ENCODE measurements at places on chromosomes 1 and 21.
A peak's percentile ranks its signal among the peaks of the same experiment; 100 is the strongest.

GRCh38 chr1:201894343-201895119 lies 5.8 kb downstream of the SHISA4 start:
- no peak for DNase-seq

GRCh38 chr1:243740255-243740999 lies 109.6 kb downstream of the AKT3 start:
- DNase-seq: no peak

DNA sequence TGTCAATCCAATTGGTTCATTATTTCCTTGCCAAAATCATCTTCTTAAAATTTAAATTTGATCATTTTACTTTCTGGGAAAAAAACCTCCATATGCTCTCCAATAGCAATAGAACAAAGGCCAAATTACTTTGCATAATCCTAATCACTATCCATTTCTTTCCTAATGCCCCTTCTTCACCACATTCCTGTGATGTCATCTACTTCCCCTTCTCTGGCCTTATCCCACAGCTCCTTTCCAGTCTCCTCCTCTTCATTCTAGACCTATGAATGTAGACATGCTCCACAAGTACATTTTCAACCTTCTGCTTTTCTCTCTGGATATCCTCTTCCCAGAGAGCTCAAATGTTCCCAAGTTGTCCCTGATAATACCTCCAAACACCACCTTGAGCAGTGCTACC lies 216.6 kb downstream of the MRPL39 start:
- DNase-seq: no peak

- DNase-seq: no peak
Observed at GRCh38 chr1:219434285-219434922, 178.5 kb downstream of the ZC3H11B start.

DNA sequence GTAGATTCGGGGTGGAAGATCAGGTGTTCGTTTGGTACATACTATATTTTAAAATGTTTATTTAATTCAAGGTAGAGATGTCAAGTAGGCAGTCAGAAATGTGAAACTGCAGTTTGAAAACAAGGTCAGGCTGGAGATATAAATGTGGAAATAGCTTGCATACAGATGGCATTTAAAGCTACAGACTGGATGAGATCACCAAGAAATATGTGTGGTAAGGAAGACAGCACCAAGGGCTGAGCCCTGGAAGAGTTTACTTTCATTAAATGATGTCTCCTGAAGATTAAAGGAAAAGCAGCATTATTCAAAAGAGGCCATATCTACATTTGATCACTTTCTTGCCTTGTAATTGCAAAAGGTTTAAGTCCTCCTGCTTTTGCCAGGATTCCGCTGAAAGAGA lies 271.3 kb downstream of the PTBP2 start:
- no peak for DNase-seq

- DNase-seq: no peak
Observed at GRCh38 chr1:43214501-43215444, 42.6 kb downstream of the CFAP57 start.

DNA sequence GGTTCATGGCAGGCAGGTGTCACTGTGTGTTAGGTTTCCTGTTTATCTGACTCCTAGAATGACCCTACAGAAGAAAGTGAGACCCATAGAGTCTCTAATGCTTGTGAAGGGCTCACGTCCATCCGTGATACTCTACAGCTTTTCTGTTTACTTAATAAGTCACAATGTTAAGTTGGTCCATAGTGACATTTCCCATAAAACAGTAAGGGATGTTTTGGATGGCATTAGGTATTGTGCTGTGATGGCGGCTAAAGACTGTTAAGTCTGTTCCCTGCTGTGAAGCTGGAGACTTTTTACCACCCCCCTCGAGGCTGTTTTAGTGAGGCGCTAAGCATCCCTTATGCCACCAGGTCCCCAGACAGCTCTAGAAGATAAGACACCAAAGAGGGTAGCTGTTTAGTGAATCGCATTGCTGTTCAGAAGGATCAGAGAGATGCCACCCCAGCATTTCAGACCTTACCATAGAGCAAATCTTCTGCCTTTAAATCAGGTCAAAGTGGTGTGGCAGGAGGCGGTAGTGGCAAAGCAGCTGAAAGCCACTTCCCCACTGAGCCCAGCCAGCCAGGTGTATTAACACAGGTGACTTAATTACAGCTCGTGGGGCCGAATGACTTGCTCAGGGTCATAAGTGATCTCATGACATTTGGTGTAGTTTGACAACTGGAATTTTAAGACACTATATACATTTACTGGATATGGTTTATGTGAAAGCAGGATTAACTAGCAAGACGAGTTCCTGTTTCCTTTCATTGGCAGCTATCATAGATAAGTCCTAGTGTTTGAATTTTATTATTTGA lies 25.0 kb downstream of the SLC37A1 start:
- no peak for DNase-seq

DNA sequence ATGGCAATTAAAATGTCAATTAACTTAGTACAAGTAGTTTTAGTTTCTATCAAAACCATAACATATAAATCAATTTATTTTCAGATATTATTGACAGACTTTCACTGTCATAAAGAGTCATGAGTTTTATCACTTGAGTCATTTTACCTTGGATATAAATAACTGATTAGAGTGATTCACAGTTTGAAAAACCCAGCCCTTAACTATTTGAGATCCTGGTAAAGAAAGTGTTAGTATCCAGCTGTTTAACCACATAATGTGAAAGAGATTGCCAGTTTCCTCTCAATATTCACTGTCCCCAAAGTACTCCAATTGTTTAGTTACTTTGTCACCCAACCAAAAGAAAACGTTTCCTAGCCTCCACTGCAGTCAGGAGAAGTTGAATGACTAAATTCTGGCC lies 91.3 kb downstream of the UCHL5 start:
- no peak for DNase-seq

GRCh38 chr1:119040906-119041305 lies 52.8 kb upstream of the TBX15 start:
- no peak for DNase-seq

DNA sequence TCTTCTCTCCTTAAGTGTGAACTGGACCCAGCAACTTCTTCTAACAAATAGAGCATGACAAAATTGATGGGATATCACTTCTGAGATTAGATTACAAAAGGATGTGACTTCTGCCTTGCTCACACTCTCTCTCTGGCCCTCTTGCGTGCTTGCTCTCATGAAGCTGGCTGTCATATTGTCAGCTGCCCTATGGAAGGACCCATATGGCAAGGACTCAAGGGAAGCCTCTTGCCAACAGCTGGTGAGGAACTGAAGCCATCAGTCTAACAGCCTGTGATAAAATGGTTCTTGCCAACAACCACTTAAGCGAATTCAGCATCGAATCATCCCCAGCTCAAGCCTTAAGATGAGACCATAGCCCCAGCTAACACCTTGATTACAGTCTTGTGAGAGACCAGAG lies 4.8 kb upstream of the TLR5 start:
- no peak for DNase-seq

DNA sequence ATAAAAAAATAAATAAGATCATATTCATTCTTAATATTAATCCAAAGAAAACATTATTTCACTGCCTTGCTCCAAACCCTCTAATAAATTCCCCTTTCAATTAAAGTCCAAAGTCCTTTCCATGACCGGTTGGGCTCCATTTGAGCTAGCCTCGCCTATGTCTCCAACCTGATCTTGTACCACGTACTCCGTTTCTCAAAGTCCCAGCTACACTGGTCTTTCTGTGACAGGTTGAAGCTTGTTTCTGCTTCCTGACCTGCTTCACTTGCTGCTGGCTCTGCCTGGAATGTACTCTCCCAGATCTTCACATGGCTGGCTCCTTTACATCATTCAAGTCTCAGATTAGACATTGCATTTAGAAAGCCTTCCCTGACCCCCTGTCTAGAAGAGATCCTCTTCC lies 16.4 kb downstream of the RPL5 start:
- no peak for DNase-seq

GRCh38 chr1:17369466-17369865 lies 2.5 kb upstream of the PADI6 start:
- DNase-seq: no peak

DNA sequence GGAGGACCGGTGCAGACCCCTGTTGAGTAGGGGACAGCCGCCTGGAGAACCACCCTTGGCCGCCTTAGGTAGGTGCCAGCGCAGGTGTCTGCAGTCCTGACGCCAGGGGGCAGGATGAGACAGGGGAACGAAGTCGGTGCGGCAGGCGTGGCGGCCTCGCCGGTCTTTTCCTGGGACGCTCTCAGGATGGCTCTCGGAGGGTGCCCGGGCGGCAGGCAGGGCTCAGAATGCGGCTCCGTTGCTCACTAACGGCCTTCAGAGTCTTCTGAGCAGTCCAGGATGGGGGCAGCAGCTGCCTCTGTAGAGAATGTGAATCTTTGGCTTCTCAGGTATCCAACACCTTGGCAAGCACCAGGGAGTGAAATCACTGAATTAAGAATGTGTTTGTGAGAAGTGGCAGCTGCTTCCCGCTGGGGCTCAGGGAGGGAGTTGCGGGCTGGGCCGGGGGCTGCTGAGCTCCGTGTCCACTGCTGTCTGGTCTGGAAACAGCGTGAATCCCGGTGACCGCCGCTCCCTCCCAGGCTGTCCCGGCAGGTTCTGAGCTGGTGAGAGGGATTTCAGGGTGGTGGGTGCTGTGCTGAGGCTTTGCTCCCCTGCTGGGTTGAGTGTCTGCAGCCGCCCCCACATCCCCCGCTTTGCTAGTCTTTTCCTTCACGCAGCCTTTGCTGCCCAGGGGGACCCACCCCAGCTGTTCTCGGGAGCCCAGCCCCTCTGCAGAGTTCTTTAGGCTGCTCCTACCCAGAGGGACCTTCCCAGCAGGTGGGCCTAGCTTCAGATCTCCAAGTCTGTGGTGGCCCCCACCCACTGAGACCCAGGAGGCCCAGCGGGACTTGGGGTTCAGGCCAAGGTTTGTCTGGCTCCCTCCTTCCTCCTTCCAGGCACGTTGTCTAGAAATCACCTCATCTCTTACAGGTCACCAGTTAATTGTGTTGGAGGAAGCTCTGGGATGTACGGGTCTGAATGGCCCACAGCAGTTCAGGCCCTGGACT lies 11.1 kb upstream of the C1orf174 start:
- DNase-seq: peak; percentile 92

DNA sequence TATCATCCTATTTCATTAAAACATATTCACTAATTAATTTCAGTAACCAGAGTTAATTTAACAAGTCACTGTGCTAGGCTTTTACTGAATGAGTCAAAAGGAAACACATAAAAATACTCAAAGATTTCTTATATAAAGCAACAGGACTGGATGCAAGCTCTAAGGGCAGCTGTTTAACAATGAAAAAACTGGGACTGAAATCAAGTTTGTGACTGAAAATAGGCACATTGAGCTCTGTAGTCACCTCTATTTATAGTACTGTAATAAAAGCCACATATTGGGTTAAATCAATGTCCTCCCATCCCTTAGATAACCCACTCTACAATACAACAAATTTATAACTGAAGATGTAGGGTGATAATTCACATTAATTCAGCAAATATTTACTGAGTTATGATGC lies 52.4 kb downstream of the SMYD3 start:
- DNase-seq: no peak

DNA sequence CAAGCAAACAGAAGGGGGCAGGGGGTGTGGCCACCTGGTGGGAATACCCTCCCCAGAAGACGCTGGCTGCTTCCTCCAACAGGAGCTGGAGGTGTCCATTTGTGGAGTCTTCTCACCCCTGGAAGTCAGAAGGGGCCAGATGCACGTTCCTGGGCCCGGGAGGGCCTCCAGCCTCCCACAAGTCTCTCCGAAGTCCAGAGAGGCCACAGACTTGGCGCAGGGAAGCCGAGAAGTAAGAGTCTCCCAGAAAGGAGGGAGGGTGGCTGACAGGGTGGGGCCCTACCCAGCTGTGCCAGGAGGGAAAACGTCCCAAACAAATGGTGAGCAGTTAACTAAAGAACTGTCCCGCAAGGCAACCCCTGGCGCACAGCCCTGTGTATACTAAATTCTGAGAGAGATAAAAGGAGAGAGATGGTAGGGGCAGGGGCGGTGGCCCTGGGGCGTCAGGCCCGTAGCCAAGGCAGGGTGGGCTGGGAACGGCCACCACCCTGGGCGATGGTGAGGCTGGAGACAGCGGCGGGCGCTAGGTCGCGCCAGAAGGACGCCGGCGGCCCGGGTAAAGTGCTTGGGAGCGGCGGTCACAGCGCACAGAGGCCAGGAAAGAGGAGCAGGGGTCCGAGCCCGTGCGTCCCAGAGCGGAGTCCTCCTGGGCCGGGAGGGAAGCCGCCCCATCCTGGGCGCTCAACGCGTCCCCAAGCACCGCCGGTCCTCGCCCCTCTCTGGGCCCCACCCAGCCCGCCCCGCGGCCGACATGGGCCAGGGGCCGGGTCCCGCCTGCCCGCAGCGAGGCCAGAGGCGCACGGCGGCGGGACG lies 1.2 kb downstream of the CHD5 start:
- DNase-seq: peak; percentile 42

DNA sequence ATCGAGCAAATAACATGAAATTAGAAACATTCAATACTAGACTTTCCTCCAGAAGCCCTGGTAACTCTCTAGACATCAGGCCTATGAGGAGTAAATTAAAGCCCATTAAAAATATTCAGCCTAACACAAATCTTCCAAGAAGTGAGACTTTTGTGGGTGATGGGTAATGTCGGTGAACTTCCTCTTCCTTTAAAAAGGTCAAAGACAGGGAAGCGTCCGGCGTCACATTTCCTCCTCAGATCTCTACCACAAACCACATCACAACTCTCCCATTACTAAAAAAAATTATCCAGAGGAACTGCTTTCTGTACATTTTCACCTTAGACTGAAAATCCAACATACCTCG lies 1.4 kb downstream of the EIF4G3 start:
- DNase-seq: no peak

GRCh38 chr1:40183055-40183710 lies 22.0 kb downstream of the RLF start:
- no peak for DNase-seq

DNA sequence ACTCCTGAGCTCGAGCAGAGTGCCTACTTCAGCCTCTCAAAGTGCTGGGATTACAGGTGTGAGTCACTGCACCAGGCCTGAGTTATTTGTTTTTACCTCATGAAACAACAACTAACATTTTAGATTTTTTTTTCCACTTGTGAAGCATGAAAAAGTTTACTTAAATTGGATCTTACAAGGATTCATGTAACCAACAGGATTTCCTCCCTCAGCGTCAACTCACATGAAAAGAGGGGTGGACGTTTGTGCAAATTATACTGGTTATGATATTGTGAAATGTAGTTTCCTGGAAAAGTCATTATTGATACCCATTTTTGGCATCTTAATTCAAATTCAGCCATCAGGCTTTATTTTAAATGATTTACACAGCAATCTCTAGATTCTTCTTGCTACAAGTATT lies 6.5 kb downstream of the CNST start:
- no peak for DNase-seq

DNA sequence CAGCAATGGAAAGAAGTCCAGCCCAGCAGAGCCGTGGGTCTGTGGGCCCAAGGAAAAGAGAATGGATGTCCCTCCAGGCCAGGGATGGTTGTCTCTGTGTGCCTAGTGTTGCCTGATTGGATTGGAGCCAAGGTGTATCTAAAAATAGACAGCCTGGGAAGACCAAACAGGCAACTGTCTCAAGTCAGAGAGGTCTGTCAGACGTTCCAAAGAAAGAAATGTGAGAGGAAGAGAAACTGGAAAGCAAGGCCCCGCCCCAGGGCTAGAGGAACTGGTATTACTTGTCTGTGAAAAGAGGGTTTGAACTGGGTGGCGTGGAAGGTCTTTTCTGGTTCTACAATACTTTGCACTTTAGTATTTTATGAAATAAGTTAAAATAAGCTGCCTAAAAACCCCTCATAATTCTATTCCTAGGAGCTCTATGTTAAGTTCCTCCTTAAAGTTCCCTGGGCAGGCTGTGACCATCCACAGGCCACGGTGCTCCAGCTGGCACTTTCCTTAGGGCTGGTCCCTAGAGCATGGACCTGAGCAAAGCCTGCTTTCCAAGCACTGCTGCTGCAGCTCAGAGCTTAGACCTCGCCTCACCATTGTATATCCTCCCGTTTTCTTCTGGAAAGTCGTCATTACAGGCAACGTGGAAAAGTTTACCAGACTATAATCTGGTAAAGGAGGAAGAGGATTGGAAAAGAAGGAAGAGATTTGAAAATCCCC lies 151.6 kb downstream of the DISC1 start:
- DNase-seq: no peak
